ENCODE measurements at places on chromosomes 1 and 21. TPM values are rescaled to one million over a fixed set of nuclear protein-coding genes. Genes with fewer than 3 reads are reported as not detected.
A peak's percentile ranks its signal among the peaks of the same experiment; 100 is the strongest.

GRCh38 chr1:247337961-247338360 lies 6.3 kb upstream of the ZNF496 start:
- H3K27me3 ChIP-seq, result no peaks in the 10 kb centered on the region
- no peak overlapping the region for H3K27ac ChIP-seq
- no peak for DNase-seq
- H3K36me3 ChIP-seq, result no peaks in the 10 kb centered on the region

UTS2 gene
- total RNA-seq, result not detected

GRCh38 chr1:42003433-42003832 lies 84.7 kb upstream of the HIVEP3 start:
- H3K4me1 ChIP-seq, result peaks cover 13% of the 10 kb centered on the region
- no peak overlapping the region for H3K27ac ChIP-seq
- DNase-seq, result peak; percentile 50
- no peak overlapping the region for H3K4me3 ChIP-seq
- no peaks in the 10 kb centered on the region for H3K27me3 ChIP-seq

GPR3 gene
- 0.18 TPM for total RNA-seq

NCAM2 gene
- total RNA-seq, result 8.8 TPM

DNA sequence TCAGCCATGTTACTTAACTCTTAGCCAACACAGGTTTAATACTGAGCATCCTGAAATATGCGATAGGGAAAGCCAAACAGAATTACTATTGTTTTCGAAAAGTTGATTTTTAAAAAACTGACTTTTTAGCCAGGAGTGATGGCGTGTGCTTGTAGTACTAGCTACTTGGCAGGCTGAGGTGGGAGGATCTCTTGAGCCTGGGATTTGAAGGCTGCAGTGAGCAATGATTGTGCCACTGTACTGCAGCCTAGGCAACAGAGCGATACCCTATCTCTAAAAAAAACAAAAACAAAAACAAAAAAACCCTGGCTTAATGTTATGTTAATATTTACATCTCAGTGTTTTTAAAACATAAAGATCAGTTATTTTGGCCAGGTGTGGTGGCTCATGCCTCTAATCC lies 16.7 kb downstream of the NMNAT1 start:
- no peak overlapping the region for H3K4me3 ChIP-seq
- no peaks in the 10 kb centered on the region for H3K36me3 ChIP-seq
- no peak overlapping the region for H3K27ac ChIP-seq
- H3K27me3 ChIP-seq, result no peaks in the 10 kb centered on the region
- DNase-seq, result no peak

CFAP45 gene
- 10.2 TPM for total RNA-seq

DNA sequence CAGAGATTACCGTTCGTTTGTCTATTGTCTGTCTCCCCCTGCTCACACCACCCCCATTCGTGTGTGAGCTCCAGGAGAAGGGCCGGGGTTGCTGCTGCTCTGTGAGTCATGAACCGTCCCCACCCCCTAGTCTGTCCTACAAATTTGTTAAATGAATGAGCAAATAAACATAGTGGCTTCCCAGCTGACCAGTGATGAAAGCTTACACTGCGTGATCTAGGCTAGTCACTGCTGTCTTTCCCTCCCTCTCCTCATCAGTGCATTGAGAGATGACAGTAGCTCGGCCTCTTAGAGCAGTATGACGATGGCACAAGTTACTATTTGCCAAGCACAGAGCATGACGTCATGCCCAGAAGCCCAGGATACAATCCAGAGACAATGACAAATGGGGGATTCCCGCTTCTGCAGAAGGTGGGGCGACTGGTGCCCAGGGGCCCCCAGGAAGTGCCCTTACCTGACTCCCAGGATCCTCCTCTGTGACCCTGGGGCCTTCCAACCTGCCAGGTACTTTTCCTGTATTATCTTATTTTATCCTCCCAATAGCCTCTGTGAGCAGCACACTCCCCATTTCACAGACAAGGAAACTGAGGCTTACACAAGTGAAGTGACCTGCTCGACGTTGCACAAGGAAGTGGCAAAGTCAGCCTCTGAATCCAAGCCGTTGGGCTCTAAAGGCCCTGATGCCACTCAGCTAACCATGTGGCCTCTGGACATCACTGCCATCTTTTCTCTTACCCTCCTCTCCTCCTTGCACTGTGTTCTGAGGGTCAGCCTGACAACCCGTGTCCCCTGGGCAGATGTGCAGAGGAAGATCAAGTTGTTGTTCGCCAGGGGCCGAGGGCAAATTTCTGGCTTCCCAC lies 8.6 kb upstream of the EPHA2 start:
- DNase-seq, result no peak
- no peak overlapping the region for H3K27ac ChIP-seq
- H3K4me3 ChIP-seq, result no peak overlapping the region
- peaks cover 21% of the 10 kb centered on the region for H3K4me1 ChIP-seq

DNA sequence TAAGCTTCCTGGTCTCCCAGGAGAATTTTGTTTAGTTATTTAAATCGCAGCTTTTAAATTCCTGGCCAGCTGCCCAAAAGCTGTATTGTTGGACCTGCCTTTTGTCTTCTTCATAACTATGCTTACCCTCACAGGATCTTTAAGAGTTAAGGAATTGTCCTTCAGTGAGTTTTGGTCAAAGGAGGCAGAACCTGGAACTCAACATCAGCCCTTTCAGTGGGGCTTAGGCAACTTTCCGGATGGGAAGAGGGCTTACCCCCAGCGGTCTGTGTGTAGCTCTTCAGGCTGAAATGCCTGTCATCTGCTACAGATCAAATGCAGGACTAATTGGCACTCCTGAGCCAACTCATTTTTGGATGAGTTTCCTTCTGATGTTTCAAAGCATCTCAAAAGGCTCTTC lies 402.6 kb downstream of the SIPA1L2 start:
- H3K36me3 ChIP-seq, result no peaks in the 10 kb centered on the region
- no peak for DNase-seq
- H3K4me3 ChIP-seq, result no peak overlapping the region
- peaks cover 5% of the 10 kb centered on the region for H3K27me3 ChIP-seq
- no peak overlapping the region for H3K27ac ChIP-seq
- H3K4me1 ChIP-seq, result no peaks in the 10 kb centered on the region

DNA sequence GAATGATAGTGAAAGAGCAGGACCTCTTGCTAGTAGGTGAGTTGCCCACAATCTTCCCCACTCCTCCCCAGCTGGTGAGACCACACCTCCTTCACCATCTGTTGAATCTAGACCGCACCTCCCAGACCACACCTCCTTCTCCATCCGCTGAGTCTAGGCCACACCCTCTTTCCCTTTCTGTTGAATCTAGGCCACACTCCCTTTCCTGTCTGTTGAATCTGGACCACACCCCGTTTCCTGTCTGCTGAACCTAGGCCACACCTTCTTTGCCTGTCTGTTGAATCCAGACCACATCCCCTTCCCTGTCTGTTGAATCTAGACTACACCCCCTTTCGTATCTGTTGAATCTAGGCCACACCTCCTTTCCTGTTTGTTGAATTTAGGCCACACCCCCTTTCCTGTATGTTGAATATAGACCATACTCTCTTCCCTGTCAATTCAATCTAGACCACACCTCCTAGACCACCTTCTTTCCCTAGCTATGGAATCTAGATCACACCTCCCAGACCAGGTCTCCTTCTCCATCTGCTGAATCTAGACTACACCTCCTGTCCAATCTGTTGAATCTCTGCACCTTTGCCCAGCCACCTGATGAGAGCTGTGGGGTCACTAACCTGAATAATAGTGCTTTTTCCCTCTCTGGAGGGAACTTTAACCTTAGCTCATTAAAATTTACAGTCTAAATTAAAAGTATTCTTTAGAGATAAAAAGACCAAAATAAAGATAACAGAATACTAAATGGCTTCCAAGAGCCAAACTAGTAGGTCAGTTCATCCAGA lies 116.3 kb downstream of the DAB1 start:
- DNase-seq, result no peak
- H3K4me1 ChIP-seq, result no peaks in the 10 kb centered on the region
- no peak overlapping the region for H3K4me3 ChIP-seq
- H3K36me3 ChIP-seq, result no peaks in the 10 kb centered on the region
- no peak overlapping the region for H3K27ac ChIP-seq

TFAP2E gene
- 2.2 TPM for total RNA-seq

VWA5B1 gene
- total RNA-seq, result 0.30 TPM

- peaks cover 99% of the 10 kb centered on the region for H3K36me3 ChIP-seq
- no peaks in the 10 kb centered on the region for H3K27me3 ChIP-seq
- no peak overlapping the region for H3K4me3 ChIP-seq
- no peak overlapping the region for H3K27ac ChIP-seq
- peaks cover 10% of the 10 kb centered on the region for H3K4me1 ChIP-seq
Observed at GRCh38 chr1:208040821-208041297, 129.9 kb upstream of the CD34 start.

DNA sequence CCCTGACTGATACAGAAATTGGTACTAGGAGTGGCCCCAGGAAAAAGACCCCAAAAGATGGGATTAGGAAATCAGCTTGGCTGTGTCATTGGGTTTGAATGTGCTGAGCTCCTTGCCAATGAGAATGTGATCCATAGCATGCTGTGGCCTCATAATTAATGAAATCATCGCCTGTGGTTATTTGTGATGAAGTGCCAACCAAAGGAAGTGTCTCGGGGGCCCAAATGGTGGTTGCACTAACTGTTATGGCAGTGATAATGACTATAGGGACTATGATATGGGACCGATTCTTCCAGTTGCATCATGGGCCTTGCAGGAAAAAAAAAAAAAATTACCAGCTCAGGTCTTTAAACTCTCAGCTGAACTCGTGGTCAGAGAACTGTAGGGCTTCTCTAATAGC lies 15.4 kb upstream of the ZDHHC18 start:
- H3K27me3 ChIP-seq, result no peaks in the 10 kb centered on the region
- DNase-seq, result no peak

DNA sequence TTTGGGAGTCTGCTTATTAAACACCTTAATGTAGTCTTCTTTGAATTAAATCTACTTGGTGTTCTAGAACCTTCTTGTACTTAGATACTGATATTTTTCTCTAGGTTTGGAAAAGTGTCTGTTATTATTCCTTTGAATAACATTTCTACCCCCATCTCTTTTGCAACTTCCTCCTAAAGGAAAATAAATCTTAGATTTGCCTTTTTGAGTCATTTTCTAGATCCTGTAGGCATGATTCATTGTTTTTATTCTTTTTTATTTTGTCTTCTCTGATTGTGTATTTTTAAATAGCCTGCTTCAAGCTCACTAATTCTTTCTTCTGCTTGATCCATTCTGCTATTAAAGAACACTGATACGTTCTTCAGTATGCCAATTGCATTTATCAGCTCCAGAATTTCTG lies 155.9 kb upstream of the NEGR1 start:
- no peaks in the 10 kb centered on the region for H3K36me3 ChIP-seq
- H3K27me3 ChIP-seq, result no peaks in the 10 kb centered on the region
- H3K27ac ChIP-seq, result no peak overlapping the region
- no peaks in the 10 kb centered on the region for H3K4me1 ChIP-seq
- H3K4me3 ChIP-seq, result no peak overlapping the region

DRAXIN gene
- total RNA-seq, result 0.24 TPM

DNA sequence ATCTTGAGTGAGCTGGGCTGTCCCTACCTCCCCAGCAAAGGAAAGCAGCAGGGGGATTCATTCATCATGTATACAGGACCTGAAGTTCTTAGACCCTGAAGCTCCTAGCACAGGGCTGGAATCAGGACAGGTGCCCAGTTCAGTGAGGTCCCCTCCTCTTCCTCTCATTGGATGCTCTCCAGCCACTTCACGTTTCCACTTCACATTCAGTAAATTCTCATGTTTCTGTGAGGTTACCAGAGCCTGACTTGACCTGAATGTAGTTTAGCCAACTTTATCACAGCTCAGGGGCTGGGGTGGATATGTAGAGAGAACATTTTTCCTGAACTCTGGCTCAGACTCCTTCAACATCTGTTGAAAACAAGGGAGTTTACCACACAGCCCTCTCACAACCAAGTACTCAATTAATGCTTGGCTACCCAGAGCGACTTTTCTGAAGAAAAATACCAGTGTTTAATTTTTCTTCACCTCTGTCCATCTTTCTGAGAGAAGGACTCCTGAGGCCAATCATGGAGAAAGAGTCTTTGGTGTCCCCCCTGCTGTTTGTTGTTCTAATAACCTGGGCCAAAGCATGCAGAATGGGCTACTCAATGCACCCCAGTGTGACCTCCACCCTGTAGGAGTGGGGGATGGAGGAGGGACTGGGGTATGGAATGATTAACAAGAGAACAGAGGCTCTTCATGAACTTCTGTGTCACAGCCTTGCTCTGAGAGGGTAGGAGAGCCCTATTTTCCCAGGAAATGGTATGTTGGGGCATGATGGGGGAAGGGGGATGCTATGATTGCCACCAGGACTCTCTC lies 108.3 kb upstream of the FGGY start:
- H3K27me3 ChIP-seq, result no peaks in the 10 kb centered on the region
- DNase-seq, result no peak
- no peaks in the 10 kb centered on the region for H3K4me1 ChIP-seq
- no peaks in the 10 kb centered on the region for H3K36me3 ChIP-seq
- no peak overlapping the region for H3K27ac ChIP-seq
- no peak overlapping the region for H3K4me3 ChIP-seq

DNA sequence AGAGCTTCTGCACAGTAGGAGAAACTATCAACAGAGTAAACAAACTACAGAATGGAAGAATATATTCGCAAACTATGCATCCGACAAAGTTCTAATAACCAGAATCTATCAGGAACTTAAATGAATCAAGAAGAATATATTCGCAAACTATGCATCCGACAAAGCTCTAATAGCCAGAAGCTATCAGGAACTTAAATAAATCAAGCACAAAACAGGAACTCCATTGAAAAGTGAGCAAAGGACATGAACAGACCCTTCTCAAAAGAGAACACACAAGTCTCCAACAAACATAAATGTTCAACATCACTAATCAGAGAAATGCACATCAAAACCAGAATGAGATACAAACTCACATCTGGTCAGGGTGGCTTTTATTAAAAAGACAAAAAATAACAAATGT lies 126.9 kb downstream of the VAV3 start:
- no peaks in the 10 kb centered on the region for H3K27me3 ChIP-seq
- DNase-seq, result no peak
- H3K27ac ChIP-seq, result no peak overlapping the region
- H3K4me1 ChIP-seq, result peaks cover 23% of the 10 kb centered on the region
- H3K4me3 ChIP-seq, result no peak overlapping the region

GRCh38 chr1:160161965-160162705 lies 10.7 kb downstream of the ATP1A4 start:
- no peaks in the 10 kb centered on the region for H3K36me3 ChIP-seq
- DNase-seq, result no peak
- H3K4me1 ChIP-seq, result peaks cover 10% of the 10 kb centered on the region
- H3K27me3 ChIP-seq, result no peaks in the 10 kb centered on the region
- no peak overlapping the region for H3K27ac ChIP-seq

DNA sequence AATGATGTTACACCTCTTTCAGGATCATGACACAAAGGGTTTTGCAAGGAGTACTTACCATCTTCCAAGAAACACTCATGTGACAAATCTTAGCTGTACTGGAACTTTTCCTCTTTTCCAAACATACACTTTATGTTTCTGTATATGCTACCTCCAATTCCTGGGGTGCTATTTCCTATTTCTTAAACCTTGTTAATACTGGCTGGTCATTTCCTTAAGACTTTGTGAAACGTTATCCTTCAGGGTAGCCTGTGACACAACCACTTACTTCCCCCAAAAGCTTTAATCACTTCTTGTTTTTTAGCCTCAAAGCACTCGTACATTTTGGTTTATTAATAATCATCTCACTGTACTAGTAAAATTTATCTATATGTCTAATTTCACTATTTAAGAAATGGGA lies 39.4 kb downstream of the OR10Z1 start:
- peaks cover 7% of the 10 kb centered on the region for H3K4me1 ChIP-seq
- H3K4me3 ChIP-seq, result no peak overlapping the region
- no peaks in the 10 kb centered on the region for H3K36me3 ChIP-seq
- H3K27ac ChIP-seq, result no peak overlapping the region

Measured in lower lobe of right lung (tissue), 2 donors.